Fibroblast of upper back skin (primary cell): ENCODE measurements at places on chromosomes 11 and 22.

- no peak for DNase-seq
Measured at GRCh38 chr22:30610299-30610698, 3.3 kb downstream of the TCN2 start.

GRCh38 chr11:87851234-87851633 is 324.0 kb downstream of the RAB38 start:
- peak; percentile 1 for DNase-seq

GRCh38 chr22:44819966-44820631 is 67.7 kb downstream of the ARHGAP8 start:
- no peak for DNase-seq

DNA sequence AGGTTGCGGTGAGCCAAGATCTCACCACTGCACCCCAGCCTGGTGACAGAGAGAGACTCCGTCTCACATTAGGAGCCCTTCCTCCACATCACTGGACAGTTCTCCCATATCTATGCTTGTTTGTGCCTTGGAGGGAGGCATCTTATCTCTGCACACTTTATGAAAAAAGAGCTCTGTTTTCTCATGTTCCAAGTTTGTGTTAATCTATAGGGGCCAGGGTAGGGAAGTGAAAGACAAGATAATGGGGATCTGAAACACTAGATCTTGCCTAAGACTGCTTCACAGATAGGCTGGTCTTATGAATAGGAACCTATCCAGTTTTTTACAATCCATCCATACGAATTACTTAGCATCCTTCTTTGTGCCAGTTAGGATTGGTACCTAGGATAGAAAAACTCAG is 17.1 kb downstream of the OR6Q1 start:
- DNase-seq = no peak
